ENCODE measurements at places on chromosomes 5 and 9. TPM values are rescaled to one million over a fixed set of nuclear protein-coding genes. Genes with fewer than 3 reads are reported as not detected.

Gene GPR151
- not detected for total RNA-seq

Gene SLC34A1
- total RNA-seq, result not detected

Gene SPATA31A3
- total RNA-seq, result not detected

Gene RECK
- total RNA-seq, result 8.0 TPM

Gene MCC
- 7.1 TPM for total RNA-seq

Gene F2RL2
- total RNA-seq, result not detected

- DNase-seq, result no peak
Measured at GRCh38 chr9:26756881-26757280, 135.7 kb downstream of the CAAP1 start.

- no peak for DNase-seq
Measured at GRCh38 chr5:72427488-72428437, 79.4 kb downstream of the ZNF366 start.

DNA sequence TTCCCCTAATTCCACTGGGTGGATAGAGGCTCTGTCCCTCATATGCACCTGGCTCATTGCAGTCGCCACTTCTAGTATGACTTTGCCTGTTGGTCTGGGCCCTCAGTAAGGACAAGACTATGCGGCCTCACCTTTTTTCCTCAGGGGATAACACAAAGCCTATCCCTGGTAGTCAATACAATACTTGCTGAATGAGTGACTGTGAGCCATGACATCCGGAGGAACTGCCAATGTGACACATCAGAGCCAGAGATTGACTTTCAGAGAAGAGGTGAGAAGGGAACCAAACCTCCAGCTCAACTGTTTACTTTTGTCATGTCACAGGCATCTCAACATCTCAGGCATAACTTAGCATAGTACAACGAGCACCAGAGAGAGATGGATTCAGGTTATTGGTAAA lies 371.3 kb downstream of the DMRT2 start:
- DNase-seq, result no peak

GRCh38 chr9:90428517-90428916 lies 214.1 kb downstream of the DIRAS2 start:
- DNase-seq, result no peak

DNA sequence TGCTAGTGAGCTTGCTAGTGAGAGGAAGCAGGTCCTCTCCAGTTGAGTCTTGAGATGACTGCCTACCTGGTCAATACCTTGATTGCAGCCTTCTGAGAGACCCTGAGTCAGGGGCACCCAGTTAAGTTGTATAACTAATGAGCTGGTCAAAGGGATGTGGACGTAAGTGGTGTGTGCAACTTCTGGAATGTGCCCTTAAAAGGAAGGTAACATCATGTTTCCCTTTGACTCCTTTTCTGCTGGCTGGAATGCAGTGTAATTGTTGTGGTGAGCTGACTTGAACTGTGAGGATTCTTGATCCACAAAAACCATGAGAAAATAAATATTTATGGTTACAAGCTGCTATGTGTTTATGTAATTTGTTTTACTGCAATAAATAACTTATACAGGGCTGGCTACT lies 2.4 kb upstream of the SNX2 start:
- DNase-seq, result no peak

GRCh38 chr5:95304711-95305110 lies 19.8 kb upstream of the MCTP1 start:
- DNase-seq, result no peak

GRCh38 chr9:20358207-20358606 lies 264.1 kb downstream of the MLLT3 start:
- no peak for DNase-seq

DNA sequence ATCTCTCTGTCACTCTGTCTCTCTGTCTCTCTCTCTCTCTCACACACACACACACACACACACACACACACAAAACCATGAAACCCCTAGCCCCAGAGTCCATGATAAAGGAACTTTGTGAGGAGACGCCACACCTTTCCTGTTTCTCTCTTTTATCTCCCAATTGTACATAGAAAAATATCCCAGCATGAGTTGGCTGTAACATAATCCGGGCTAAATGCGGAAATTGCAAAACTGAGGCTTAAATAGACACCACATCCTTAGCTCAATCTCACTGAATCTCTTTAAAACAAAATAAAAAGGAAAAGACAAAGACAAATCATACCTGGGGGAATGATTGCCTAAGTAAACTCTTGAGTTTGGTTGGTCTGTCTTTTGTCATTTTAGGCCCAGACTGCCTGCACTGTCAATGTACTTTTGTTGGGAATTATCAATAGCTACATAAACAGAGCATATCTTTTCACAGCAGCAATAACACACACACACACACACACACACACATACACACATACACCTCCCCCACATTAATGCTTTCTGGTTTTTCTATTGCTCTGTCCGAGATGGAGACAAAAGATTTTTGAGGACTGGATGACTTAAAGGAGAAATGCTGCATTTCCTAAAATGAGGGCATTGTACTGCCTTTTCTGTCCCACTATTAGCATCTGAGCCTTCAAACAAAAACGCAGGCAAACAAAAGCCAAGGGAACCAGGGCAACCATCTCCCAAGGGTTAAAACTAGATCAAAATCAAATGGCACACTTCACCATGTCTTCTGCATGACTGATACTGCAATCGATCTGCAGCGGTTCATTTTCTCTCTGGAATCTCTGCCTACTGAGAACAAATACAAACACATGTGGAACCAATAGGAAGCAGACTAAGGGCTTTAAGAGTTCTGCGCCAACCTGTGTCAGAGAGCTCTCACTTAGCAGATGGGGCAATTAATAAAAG lies 321.5 kb downstream of the NFIB start:
- no peak for DNase-seq

GRCh38 chr5:14664270-14665100 lies at the start of gene OTULIN:
OTULIN (plus strand) TSS chr5:14664718; CDS start chr5:14664826, 108 bp downstream.
- peak; percentile 96 for DNase-seq

DNA sequence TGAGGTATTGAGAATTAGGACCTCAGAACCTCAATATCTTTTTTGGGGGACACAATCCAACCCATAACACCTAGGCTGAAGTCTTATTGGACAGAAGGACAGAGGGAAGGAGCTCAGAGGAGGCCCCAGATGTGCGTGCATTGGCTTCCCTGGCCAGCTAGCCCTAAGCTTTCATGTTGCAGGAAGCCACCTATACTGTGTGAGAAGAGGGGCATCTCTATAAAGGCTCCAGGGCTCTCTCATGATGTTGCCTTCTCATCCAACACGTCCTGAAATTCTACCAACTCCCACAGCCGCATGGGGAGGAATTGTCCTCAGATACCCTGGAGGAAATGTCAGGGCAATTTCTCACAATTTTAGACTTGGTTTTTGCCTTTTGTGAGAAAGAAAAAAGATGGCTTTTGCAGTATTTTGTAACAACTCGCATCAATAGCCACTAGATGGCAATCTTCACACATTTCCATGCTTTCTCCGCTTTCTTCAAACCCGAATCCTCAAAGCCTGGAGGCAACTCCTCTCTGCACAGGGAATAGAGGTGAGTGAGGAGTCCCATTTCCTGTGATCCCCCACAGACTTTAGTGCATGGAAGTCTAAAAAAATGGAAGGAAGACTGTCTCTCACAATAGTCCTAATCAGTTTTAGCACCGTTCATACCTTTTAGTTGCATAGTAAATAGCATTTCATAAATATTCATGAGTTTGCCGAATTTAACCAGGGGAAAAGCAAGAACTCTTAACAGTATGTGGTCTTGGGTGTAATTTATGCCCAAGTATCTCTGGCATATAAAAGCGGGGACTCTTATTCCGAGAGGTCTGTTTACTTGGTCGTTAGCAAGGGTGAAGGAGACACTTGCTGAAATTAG lies 7.4 kb upstream of the PPP3R2 start:
- no peak for DNase-seq

- DNase-seq, result no peak
Measured at GRCh38 chr5:5092149-5092548, 48.0 kb upstream of the ADAMTS16 start.

DNA sequence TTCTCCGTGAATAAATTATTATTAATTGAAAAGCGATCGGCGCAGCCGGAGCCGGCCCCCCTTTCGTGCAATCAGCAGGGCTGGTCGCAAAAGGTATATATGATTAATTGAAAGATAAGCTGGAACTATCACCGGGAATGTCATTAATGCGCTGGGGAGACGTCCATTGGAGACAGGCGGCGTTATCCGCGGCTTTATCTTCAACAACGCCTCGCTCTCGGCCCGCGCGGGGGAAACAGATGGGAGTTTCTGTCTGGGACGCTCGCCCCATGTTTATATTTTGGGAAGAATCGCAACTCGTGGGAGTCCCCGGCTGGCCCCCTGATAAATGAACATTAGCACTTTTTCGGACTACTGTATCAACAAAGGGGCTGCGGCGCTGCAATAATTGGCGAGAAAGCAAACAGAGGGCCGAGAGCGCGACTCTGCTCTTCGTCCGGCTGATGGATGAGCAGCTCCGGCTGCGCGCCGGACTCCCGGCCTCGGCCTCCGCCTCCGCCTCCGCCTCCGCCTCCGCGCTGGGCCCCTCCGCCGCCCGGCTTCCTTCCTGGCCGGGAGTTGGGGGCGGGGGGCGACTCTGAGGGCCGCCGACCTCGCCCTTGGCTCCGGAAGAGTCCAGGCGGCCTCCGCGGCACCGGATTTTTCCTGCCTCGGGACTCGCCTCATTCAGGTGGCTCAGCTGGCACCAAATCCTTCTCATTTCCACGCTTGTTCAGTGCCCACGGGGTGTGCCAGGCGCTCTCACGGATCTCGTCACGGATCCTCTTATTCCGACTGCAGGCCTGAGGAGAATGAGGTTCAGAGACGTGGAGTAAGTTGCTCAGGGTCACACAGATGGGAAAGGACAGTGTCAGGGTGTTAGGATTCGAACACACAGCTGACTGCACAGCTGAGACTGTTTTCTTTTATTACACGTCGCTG lies 3.6 kb upstream of the NKX2-5 start:
- DNase-seq, result no peak

- no peak for DNase-seq
Measured at GRCh38 chr5:150392680-150393079, 20.0 kb downstream of the CD74 start.

DNA sequence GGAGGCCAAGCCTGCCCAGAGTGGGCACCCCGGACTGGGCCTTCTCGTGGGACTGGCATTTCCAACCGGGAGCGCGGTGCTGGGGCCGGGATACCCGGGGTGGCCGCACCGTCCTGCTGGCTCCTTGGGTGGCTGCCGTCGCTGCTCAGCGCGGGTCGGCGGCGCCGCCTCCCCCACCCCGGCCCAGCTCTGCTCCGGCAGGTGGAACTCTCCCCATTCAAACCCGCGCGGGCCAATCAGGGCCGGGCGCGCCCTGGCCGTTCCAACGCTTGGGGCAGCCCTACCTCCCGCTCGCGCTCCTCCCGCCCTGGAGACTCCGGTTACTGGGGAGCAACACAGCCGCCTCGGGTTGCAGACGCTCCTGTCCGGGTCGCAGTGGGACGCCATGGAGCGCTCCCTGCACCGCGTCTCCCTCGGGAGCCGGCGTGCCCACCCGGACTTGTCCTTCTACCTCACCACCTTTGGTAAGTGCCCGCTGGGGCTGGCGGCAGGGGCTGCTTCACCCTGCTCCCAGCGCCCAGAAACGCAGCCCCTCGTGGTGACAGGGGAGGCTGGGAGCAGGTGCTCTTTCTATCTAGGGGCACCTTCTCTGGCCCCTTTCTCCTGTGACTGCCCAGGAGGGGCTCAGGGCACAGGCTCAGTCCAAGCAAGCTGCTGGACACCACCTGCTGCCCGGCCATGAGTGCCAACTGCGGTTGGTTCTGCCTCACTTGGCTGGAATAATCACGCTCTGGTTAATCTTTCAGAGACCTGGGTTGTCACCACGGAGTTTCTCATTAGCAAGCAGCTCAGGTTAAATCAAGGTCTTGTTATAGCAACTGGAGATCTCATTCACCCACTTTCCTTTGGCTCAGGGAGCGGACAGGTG lies at the start of gene RGS3:
Gene RGS3 (plus strand): TSS at position 310 of the 868 bp plus-strand sequence. CDS start 76 bp downstream, at position 386.
- DNase-seq, result peak; percentile 51

GRCh38 chr9:2603621-2604020 lies 18.0 kb upstream of the VLDLR start:
- no peak for DNase-seq

DNA sequence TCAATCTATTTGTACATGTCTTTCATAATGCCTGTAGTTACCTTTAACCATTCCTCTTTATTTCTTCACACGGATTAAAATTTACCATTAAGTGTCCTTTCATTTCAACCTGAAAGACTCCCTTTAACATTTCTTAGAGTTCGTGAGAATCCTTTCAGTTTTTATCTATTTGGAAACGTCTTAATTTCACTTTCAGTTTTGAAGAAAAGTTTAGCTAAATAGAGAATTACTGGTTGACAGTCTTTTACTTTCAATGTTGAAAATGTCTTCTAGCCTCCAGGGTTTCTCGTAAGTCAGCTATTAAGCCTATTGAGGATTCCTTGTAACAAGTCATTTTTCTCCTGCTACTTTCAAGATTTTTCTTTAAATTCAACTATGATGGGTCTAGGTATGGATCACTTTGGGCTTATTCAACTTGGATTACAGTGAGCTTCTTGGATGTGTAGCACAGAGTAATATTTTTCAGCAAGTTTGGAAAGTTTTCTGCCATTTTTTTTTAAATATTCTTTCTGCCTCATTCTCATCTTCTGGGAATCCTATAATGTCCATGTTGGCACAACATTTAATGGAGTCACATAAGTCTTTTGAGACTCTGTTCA lies 48.5 kb downstream of the RFX3 start:
- DNase-seq, result no peak

Measured in psoas muscle (tissue), 8 donors.